ENCODE measurements at places on chromosomes 3 and 15. TPM values are rescaled to one million over a fixed set of nuclear protein-coding genes. Genes with fewer than 3 reads are reported as not detected.

ACKR4 gene
- 1.4 TPM for total RNA-seq

GP9 gene
- total RNA-seq: not detected

CHL1 gene
- total RNA-seq: not detected

OR5K2 gene
- not detected for total RNA-seq

GOLGA6D gene
- not detected for total RNA-seq

GOLGA8S gene
- total RNA-seq: 0.55 TPM

IL5RA gene
- total RNA-seq: not detected

GHSR gene
- not detected for total RNA-seq

SORD gene
- 23.0 TPM for total RNA-seq

SMCO1 gene
- not detected for total RNA-seq

PGBD4 gene
- total RNA-seq: 1.1 TPM

GABRB3 gene
- total RNA-seq: not detected

CMTM8 gene
- total RNA-seq: 7.3 TPM

GRK7 gene
- total RNA-seq: not detected

CCR3 gene
- not detected for total RNA-seq

CNTN4 gene
- not detected for total RNA-seq

NCK1 gene
- 52.2 TPM for total RNA-seq

PSTPIP1 gene
- not detected for total RNA-seq

FSD2 gene
- total RNA-seq: not detected

CPA3 gene
- total RNA-seq: 1.7 TPM

CHCHD4 gene
- total RNA-seq: 12.4 TPM

ROPN1 gene
- not detected for total RNA-seq

CPNE9 gene
- not detected for total RNA-seq

IL17RB gene
- not detected for total RNA-seq

SACM1L gene
- total RNA-seq: 35.4 TPM

LMLN gene
- 6.5 TPM for total RNA-seq
